DMS53 (cell line): ENCODE measurements at places on chromosomes 11 and 22.
A peak's percentile ranks its signal among the peaks of the same experiment; 100 is the strongest.

DNA sequence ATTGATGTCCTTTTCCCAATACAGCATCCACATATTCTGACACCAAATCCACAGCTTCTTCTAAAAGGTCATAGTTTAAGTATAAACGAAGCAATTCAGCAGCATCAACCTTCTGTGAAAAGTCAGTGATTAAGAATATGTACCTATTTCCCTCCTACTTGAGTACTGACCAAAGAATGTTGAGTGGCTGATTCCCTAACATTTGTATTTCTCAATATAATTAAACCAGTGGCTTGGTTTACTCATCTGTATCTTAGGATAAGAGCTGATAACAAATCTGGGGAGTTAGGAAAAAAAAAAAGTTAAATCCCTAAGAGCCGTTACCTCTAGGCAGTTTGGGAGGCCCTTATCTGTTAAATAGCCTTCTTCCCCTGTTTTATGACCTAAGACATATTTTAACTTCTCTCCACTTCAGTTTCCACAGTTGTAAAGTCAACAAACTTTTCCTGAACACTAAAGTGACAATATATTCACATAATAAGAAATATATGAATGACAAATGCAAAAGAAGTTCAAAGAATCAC lies 16.0 kb upstream of the FNBP4 start:
- DNase-seq, result no peak

DNA sequence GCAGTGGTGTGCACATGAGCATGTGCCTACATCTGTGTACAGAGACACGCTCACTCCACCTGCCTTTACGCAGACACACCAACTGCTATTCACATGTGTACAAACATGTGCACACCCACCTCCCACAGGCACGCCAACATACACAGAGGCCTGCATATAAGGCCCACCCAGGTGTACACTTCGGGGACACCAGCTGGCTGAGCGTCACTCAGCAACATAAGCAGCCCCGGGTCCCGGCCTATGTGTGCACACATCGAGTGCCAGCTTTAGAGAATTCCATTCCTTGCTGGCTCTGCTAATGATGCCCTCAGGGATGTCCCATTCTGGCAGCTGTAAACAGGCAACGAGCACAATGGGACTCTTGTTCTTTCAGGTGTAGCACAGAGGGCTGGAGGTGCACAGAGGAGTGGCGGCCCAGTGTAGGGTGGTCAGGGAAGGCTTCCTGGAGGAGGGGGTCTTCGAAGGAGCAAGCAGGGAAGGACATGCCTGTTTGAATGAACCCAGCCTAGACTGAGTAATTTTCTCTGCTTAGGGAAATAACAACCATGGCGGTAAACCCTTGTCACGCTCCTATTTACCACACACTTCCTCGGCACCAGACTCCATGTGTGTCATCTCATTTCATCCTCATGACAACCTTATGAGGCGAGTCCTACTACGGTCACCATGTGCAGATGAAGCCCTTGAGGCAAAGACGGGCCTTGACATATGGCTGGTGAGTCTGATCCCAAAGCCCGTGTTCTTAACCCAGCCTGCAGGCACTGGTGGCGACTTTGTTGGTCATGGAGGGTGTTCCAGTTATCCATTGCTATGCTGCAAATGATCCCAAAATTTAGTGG lies 35.1 kb downstream of the RPL3 start:
- no peak for DNase-seq

DNA sequence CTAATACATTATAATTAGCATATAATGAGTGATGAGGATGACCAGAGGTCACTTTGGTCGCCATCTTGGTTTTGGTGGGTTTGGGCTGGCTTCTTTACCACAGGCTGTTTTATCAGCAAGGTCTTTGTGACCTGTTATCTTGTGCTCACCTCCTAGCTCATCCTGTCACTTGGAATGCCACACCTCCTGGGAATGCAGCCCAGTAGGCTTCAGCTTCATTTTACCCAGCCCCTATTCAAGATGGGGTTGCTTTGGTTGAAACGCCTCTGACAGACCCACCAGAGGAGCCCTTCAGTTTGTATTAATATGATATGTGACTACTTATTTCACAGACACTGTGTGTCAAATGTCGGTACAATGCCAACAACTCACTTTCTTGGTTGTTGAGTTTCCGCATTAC lies 20.2 kb downstream of the FOLR3 start:
- DNase-seq, result no peak

- DNase-seq, result no peak
Observed at GRCh38 chr11:93370260-93370659, 39.7 kb downstream of the DEUP1 start.

DNA sequence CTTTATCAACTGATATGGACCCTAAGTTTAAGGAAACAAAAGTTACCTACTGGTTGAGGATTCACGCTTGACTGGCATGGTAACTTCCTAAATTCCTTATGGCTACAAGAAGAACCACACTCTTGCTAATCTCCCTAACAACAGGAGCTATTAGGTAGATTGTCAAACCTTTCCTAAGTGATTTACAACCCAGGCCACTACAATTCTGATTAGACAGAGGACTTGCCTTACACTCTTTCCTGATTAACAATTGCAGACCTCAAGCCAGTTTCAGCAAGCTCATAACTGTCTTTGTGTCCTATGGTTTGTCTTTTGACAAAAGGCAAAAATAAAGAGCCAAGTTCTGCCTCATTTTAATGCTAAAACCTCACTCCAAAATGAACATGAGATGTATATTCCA lies 16.3 kb downstream of the OR52K2 start:
- no peak for DNase-seq

DNA sequence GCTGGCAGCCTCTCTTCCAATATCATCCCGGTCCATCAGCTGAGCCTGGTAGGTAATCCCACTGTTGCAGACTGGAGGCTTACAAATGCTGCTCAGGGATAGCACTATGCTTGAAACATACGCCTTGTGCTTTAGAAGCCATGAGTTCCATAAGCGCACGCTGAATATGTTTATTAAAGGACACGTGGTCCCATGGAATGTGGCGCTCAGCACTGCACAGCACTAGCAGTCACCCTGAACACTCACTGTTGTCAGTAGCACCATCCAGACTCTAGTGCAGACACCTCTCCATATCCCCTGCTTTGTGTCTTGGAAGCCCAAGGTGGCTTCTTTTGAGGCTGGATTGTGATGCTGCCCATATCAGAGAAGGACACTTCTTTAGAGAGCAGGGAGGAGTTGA lies 120.9 kb downstream of the MAML2 start:
- DNase-seq, result no peak

- DNase-seq, result no peak
Observed at GRCh38 chr22:49215840-49216239, 611.8 kb downstream of the BRD1 start.

- no peak for DNase-seq
Observed at GRCh38 chr22:36164621-36165020, 4.1 kb upstream of the APOL3 start.

DNA sequence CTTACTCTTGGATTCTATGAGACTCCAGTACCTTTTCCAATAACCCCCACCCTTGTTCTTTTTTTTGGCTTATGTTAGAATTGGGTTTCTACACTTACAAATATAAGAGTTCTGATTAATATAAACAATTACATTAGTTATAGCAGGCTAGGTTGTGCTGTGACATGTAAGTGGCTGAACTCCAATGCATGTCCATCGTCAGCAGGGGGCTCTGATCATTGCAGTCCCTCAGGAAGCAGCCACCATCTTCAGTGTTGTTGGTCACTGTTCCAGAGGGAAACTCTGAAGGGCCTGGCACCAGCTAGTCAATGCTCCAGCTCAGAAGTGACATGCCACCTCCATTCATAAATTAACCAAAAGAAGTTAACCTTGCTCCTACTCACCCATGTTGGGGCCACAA lies 5.6 kb downstream of the LIPT2 start:
- peak; percentile 54 for DNase-seq

DNA sequence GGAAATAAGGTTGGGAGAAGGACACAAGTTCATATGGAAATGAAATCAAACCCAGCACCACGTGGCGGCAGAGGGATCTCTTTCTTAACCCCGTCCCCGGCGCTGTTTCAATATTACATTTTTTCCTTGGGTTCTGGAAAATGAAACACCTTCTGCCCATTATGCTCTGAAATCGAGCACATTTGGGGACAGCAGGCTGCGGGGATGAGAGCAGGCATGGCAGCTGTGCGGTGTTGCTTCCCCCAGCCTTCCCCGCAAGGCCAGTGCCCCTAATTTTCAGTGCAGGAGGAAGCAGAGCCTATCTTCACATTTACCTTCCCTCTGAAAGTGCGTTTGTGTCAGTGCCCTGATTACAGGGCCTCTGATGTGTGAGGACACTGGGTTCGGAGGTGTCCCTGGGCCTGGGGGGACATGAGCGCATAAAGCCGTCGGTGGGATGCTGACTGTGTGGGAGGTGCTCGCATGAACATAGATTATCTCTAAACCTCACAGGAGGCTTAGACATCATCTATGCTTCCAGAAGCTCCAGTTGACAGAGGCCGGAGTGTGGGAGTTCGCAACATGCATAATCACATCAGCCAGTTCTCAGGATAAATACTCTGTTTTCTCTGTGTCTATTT lies 921.3 kb downstream of the BRD1 start:
- DNase-seq, result no peak

DNA sequence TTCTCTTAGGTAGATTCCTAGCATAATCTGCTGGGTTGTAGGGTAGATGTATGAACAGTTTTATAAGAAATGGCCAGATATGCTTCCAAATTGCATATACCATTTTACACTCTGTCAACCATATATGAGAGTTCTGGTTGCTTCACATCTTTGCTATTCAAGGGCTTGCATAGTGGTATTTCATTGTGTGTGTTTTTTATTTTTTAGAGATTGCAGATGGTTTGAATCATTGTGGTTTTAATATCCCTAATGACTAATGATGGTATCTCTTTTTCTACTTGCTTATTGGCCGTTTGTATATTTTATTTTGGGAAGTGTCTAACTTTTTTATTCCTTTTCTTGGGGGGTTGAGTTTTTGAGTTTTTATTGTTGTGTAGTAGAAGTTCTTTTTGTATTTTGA lies 26.9 kb downstream of the RNF214 start:
- DNase-seq, result no peak

DNA sequence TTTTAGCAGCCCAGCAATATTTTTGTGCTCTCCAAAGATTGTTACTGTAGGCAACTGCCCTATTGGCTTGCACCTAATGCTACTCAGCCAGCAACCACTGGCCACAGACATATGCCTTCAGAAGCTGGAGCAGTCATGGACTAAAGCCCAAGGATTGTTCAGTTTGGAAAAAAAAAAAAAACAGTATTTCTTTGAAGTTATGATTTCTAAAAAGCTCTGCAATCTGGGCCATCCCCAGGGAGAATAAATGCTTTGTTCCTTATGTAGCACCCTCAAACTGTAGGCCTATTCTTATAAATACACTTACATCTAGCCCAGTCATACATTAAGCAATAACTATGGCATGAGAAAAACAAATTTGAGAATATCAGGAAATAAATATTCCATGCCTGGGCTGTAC lies 2190.5 kb upstream of the RAG2 start:
- DNase-seq, result no peak

- no peak for DNase-seq
Observed at GRCh38 chr11:103779054-103779453, 257.4 kb upstream of the DDI1 start.

- DNase-seq, result peak; percentile 48
Observed at GRCh38 chr11:118791961-118792569, 1.1 kb upstream of the DDX6 start.

DNA sequence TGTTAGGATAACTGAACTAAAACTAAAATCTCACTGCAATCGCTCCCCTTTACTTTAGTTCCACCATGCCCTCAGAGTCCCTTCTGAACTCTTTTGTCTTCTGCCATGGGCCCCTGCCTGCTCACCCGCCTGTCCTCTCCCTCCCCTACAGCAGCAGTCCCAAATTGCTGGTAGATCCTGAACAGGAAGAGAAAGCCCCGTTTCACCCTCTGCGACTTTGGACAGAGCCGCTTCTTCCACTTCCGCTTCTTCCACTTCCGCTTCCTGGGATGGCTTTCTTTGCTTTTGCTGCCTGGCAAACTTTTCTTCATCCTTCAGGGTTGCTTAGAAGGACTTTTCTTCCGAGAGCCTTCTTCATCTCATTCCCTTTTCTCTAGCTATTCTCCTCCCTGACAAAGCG lies 35.7 kb upstream of the TLCD5 start:
- DNase-seq, result no peak
